Effector memory CD8-positive, alpha-beta T cell (primary cell): ENCODE measurements at places on chromosomes 5 and 9.

DNA sequence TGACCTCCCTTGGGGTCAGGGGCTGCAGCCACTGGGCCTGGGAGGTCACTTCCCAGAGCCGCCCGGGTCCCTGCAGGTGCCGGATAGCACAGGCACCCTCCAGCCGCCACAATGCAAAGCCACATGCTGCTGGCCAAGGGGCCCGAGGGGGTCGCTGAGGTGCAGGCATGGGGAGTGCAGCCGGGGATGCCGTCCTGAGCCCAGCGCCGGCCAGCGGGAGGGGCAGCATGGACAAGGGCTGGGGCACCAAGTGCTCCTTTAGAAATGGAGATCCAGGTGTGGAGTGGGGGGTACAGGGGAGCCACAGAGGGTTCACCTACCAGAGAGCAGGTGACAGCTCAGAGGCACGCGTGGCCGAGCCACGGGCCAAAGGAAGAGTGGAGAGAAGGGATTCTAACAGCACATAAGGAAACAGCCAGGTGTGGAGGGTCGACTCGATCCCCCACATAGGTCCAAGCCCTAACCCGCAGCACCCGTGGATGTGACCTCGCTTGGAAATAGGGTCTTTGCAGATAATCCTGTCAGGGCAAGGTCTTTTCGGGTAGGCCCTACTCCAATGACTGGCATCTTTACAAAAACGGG, 24.7 kb downstream of the ZDHHC11B start:
- DNase-seq, result no peak

DNA sequence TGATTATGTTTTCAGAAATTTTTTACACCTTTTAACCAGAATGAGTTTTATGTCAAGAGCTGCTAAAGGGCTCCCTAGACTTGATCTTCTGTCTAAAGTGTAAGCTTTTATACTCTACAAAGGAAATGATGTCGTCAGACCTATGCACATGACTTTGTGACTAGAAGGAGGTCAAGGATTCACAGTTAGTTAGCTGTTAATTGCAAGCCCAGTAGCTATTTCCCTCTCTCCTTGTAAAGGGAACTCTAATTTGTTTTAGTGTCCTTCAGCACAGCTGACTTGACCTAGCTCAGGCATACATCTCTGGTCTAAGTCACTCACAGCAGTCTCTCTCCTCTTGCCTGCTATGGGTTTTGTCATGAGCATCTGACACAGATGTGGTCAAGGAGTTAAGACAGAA, 173.5 kb upstream of the NREP start:
- DNase-seq, result no peak

DNA sequence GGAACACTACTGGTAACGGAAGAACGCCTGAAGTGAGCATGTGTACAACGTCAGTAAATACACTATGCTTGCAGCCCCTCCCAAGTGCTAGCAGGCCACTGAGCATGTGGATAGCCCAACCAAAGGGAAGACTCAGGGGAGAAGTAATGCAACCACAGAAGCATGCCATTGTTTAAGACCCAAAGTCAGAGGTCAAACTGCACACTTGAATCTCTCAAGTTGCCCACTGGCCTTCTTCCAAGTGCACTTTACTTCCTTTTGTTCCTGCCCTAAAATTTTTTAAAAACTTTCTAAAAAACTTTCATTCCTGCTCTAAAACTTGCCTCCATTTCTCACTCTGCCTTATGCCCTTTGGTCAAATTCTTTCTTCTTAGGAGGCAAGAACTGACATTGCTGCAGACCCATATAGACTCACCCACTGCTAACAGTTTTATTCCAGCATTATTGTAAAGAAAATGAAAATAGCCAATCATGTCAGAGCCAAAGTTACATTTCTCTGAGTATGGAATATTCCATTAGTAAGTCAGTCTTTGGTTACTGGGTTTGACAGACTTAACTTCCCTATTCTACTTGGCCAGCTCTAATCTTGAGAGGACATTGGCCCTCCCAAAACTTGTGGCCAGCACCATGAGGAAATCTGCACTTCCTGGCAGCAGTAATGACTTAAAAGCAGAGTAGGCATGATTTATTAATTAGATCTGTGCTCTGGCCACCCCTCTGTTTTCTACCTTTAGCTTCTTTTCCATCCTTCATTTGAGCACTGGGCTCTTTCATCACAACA, 76.9 kb downstream of the TSSK1B start:
- DNase-seq, result no peak

GRCh38 chr9:116279230-116279629, 125.6 kb downstream of the PAPPA start:
- DNase-seq, result no peak

DNA sequence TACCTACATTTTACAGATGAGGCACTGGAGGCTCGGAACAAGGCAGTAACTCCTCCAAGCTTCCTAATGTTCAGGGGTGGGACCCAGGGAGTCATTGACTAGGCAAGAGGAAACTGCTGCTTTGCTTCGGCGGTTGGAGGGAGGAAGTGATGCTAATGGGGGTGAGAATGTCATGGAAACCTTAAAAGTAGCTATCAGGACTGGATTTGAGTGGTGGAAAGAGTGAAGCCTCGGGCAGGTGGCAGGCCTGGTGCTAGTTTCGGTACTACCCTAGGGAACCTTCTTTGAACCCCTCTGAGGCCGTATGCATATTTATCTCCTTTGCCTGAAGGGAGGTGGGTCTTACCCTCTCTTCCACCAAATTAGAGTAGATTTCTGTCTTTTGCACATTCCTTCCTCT, 1.6 kb downstream of the BSPRY start:
- no peak for DNase-seq

DNA sequence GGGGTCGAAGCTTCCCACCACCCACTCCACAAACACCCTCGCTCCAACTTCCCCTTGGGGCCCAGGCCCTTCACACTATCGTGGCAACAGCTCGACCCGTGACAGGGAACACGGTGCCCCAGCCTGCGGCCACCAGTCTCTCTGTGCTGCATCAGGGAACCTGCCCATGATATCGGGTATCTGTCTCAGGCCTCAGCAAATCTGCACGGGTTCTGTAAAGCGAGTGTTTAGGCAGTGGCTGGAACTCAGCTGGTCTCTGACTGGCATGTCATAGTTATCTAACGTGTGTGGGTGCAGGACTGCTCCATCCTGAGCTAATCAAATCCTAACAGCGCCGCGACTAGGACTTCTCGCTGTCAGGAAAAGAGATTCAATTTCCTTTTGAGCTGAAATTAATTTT, 42.9 kb downstream of the DBH start:
- no peak for DNase-seq

- no peak for DNase-seq
Observed at GRCh38 chr9:92119586-92119985, 4.4 kb upstream of the SPTLC1 start.

DNA sequence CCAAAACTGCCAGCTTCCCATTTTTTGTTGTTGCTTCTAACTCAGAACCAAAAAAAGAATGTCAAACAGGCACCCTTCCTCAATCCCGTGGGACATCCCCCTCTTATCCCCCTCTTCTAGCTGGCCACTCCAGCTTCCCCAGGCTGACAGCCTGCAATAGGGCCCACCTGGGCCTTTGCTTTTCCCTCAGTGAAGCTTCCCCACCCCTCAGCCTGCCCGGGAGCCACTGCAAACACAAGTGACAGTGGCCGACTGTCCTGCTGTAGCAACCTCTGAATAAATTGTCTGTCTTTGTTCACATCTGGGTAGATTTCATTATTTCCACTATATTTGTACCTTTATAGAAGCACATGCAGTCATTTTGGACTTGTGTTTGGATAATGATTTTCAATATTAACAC, 245.3 kb downstream of the GADD45G start:
- DNase-seq, result no peak

- no peak for DNase-seq
Observed at GRCh38 chr9:28234894-28235277, 661.6 kb upstream of the C9orf72 start.

DNA sequence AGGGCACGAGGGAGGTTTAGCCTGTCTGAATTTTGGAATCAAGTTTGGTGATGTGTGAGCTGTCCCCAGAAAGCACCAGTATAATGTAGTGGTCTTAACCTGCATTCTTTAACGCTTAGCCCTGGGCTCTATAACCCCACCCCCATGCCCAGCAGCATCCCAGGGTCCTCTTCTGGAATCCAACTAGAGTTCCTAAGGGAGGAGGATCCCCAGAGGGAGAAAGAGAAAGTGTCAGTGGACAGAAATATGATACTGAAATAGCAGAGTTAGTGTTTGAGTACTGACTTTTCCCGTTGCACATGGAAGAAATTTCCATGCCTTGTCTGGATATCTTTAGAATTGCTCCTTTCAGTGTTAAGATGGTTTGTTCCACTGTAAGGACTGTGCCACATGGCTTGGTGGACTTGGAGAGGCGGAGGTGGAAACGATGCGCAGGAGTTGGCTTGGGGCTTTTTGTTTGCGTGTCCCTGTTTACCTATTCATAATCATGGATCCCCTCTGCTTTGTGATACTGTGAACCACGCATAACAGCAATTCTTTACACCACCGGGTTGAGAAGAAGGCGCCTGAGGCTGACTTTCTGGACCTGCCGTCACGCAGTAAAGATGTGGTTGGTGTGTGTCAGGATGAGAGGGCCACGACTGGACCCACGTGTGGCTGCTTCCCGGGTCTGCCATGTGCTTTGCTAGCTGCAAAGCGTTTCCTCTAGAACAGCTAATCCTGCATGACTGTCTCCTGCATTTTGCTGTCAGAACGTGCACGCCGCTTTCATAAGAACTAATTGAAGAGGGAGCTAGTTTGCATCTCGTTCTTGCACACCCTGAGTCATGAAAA, 142.3 kb downstream of the SMARCA2 start:
- DNase-seq, result no peak

DNA sequence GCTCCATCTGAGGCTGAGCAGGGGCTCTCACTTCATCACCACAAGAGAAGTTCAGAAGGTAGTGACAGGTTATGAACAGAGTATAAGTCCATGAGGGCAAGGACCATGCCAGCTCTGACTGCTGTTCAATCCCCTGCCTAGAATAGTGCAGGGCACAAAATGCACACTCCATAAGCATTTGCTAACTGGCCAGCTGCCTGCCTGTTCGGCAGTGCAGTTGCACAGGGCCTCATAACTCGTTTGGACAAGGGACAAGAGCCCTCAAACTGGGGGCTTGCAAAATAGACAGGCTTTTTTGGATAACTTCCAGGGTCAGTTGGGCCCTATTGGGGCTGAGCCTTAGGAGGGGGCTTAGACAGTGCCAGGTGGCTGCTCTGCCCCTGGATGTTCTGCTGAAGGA, 21.1 kb downstream of the SPARC start:
- DNase-seq, result no peak

DNA sequence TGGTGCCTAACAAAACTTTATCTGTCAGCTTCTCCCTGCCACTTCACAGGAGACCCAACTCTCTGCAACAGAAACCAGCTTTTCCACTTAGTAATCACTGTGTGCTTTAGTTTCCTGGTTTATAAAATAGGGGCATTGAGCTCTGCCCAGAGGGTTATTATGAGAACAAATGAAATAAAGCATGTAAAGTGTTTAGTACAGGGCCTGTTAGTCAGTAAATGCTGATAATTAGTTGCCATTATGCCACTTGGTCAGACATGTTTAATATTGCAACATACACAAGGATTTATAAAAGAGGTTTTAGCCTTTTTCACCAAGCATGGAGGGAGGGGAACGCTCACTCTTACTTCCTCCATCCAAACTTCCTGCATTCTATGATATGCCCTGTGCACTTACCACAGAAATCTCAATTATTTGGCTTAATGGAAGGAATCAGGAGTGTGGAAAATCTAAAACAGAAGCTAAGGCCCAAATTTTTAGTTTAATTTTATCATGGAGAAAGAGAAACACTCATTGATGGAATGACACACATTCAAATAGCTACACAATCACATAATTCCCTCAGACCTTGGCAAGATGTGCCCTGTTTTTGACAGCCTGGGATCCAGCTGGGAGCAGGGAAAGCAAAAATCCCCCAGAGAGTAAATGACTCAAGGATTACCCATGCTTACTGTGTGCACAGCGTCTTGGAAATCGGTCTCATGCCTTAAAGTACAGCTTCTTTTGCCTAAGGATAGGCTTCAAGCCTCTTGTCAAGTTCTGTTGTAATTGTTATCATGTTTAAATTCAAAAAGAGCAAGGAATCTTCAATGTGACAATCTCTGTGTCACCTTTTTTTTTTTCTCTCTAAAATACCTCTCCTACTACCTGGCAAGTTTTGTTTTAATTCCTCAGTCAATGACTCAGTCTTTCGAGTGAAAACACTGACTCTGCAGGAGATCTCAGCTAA, 34.0 kb downstream of the ZNF474 start:
- DNase-seq, result no peak

DNA sequence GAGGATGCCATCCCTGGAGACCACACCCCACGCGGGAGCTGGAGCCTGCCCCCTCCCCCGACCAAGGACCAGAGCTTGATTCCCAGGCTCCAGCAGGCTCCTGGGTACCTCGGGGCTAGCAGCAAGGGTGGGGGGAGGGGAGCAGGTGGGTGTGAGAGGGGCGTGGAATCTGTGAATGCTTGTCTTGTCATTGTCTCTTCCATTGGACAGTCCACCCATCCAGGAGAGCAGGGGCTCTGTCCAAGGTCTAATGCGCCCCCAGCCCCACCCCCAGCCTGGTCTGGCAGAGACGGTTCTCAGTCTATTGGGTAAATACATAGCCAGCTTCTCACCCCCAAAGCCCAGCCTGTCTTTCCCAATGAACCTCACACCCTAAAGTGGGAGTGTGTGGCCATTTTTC, 22.8 kb downstream of the URM1 start:
- no peak for DNase-seq

DNA sequence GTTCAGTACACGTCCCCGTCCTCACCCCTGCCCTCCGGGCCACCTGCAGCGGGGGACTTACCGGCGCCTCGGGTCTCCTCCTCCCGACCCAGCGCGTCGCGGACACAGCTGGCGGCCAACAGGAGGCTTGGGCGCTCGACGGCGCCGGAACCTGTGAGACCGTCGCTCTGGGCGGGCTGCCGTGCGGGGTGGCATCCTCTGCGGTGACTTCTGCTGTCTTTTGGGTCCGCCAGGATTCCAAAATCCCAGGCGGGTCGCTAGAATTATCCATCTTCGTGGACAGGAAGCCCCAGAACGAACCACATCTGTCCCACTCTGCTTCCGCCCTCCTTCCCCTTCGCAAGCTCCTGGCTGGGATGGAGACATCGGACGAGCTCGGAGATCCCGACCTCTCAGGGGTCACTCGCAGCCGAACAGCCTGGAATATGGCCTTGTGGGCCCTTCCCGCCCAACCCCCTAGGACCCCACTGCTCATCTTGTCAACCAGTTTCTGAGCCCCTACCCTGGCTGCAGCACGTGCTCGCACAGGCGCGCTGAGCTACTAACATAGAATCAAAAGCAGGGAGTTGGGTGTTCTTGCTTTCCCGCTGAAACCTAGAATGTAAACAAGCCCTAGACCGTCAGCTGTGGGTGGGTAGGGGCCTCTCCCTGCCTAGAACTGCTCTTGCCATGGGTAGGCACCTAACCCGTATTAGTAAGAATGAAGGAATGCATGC, 947 bp upstream of the MARCHF3 start:
- DNase-seq, result no peak

- no peak for DNase-seq
Observed at GRCh38 chr9:108444400-108445358, 411.1 kb downstream of the ACTL7B start.

GRCh38 chr9:137480686-137481683, 21.9 kb upstream of the NSMF start:
- no peak for DNase-seq

DNA sequence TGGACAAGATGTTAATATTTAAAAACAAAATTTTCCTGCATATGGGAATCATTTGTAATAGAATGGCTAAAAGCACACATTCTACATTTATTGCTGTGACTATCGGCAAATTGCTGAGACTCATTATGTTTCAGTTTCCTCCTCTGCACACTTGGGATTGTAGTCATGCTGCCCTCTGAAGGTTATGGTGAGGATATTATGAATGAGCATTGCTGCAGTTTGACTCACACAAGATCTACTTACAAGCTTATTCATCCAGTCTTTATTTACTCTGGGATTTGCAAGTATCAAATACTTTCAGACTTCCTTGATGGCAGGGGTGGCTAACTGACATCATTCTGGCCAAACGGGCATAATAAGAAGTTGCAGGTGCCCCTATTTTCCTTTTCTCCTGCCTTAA, 9.5 kb upstream of the NFIL3 start:
- DNase-seq, result no peak
